Mammary epithelial cell (primary cell): ENCODE measurements at places on chromosomes 7 and 10. TPM values are rescaled to one million over a fixed set of nuclear protein-coding genes. Genes with fewer than 3 reads are reported as not detected.

The ATP5F1C gene
- 292 TPM for polyA plus RNA-seq

The CARD11 gene
- 3.1 TPM for polyA plus RNA-seq

The PNLIP gene
- polyA plus RNA-seq: not detected

DNA sequence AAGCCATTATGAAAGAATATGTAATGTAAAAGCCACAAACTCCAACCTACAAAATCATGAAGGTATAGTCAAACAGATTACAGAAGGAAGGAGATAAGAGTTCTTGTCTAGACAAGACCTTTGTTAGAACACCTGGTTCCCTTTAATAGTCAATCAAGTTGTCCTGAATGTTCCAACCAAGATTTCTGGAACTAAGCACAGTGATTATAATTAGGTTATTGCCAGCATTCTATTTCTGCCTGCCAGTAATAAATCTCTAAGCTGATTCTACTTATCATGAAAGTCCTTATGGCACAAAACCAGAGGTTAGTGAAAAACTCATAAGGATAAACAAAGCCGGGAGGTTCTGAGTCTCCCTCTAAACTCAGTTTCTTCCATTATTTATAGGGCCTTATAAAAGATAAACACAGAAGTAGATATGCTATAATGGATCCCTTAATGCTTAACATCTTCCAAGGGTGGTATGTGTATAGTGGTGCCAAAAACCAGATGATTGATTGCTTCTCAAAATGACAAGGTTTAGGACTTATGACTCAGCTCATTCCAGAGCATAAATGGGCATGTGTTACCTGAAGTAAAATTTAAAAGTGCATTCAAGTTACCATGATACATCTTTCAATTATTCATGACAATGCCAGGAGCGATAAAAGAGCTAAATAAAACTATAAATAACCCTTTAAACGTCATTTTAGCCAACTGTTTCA lies 237.2 kb downstream of the CSTF2T start:
- no peak for DNase-seq

The ADCY1 gene
- polyA plus RNA-seq: 4.2 TPM

The PLAC9 gene
- 0.10 TPM for polyA plus RNA-seq

The CBX3 gene
- polyA plus RNA-seq: 77.3 TPM

The FAM185A gene
- 4.5 TPM for polyA plus RNA-seq

DNA sequence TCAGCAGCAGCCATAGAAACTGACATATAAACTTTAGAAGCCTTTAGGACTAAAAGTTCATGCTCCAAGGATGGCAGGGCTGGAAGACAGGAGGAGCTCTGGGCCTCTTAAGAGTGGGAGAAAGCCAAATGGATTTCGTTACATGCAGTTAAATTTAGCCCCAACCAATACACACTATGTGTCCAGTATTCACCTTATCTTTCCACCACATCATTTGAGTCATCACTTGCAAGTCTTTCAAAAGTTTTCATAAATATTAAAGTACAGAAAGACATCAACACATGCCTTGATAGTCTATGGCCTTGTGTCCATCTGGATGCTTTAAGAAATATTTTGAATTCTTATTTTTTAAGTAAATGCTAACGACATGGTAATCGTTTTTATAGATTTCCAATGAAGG lies 392.4 kb upstream of the LRRN3 start:
- no peak for DNase-seq

The CHST3 gene
- polyA plus RNA-seq: 18.1 TPM

DNA sequence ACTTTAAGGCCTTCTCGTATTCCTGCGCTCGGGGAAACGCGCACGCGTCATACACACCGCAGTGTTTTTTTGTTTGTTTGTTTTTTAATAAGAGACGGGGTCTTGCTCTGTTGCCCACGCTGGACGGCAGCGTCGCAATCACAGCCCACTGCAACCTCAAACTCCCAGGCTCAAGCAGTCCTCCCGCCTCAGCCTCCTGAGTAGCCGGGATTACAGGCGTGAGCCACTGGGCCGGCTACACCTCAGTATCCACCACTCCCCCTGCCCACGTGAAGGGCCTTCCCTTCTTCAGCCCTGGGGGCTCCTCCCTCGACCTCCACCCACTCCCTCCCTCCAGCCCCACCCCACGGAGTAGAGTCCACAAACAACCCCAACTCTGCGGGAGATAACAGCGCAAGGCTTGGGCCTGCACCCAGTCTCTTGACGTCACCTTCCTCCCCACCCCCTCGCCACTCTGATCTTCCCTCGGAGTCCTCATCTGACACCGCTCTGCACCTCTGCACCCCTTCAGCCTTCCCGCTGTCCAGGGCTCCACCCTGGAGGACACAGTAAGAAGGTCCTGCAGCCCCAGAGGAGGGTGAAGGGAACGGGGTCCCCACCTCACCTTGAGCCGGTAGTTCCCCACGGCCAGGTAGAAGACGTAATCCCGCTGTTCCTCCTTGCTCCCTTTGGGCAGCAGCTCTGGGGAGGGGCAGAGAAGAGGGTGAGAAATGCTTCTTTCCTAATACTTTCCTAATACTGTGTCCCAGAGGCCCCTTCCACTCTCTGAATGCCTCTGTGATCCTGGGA lies 2.8 kb upstream of the CLDN15 start:
- DNase-seq: no peak

DNA sequence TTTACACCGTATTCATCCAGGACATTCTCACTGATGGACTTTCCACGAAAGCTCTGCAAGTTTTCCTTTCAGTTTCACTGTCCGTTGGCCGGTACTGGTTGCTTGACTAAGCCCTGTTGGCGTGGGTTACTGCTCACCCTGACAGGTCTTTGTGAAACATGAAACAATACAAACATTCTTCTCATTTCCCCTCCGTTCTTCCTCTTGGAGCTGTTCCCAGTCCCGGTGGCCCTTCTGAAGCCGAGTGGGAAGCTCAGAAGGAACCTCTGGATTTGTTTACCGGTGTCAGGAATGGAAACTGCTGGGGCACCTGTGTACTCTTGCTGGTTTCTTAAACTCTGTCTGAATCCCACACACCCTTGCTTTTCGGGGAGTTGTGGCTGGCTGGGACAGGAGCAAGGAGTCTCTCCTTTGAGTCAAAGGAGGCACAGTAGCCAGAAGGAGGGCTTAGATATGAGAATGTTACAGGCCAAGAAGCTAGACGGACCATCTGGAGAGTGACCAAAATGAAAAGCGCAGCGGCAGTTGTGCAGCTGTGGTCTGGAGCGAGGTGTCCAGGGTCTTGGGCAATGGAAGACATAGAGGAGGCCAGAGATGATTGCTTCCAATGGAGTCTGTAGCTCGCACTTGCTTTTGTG lies 45.7 kb downstream of the LYZL2 start:
- DNase-seq: peak; percentile 94

The GDF10 gene
- polyA plus RNA-seq: not detected

DNA sequence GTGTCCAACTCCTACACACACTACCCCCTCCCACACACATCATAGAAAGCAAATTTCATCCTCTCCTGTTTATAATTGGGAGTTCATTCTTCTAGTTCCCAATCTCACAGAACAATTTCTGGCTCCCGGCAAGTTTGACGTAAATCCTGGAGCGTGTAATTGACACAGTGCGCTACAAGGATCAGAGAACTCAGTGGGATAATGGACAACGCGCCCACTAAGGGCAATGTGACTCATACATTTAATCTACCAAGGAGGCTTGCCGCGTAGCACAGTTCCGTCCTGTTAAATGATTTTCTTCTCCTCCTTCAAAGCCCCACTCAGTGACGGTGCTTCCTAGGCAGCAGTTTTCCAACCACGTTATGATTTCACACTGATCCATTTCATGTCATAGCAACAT lies 277.6 kb downstream of the SFMBT2 start:
- no peak for DNase-seq

GRCh38 chr10:96719850-96720421 lies 378 bp downstream of the PIK3AP1 start:
- no peak for DNase-seq

The CASD1 gene
- 3.1 TPM for polyA plus RNA-seq

GRCh38 chr10:93211991-93212390 lies 138.3 kb downstream of the CYP26A1 start:
- no peak for DNase-seq

- DNase-seq: peak; percentile 28
These were observed 128.7 kb downstream of the ETV1 start for GRCh38 chr7:13860734-13861133.

DNA sequence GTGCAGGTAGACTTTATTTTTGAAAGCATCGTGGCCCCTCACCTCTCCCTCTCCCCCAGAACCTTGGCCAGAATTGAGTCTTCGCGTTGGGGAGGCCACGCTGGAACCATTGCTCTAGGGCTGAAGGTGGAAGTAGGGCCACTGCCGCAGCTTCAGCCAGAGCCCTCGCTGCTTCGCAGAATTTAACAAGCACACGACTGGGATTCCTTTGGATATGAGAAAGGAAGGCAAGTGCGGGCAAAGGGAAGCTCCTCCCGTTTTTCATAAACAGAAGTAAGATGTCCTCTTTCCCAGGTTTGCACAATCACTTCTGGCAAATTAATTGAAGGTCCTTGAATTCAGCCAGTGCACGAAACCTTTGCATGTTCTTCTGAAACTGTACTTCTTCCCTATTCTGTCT lies 168.1 kb downstream of the CCDC3 start:
- DNase-seq: peak; percentile 35

The NKX1-2 gene
- polyA plus RNA-seq: 3.4 TPM

DNA sequence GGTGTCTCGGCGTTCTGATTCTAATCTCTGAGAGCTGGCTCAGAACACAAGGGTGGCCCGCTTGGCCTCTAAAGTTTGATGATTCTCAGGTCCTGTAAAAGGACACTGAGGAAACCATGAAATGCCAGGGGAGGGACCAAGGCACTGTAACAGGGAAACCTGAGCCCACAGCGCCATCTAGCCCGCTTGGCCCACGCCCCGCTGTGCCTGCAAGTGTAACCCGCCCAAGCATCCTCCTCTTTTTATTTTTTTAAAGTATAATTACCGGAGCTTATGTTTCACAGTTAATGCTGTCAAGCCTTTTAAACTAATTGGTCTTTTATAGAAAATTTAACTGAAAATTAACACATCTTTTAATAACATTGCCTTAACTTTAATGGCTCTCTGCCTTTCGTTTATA lies 734.7 kb downstream of the KCNMA1 start:
- no peak for DNase-seq

DNA sequence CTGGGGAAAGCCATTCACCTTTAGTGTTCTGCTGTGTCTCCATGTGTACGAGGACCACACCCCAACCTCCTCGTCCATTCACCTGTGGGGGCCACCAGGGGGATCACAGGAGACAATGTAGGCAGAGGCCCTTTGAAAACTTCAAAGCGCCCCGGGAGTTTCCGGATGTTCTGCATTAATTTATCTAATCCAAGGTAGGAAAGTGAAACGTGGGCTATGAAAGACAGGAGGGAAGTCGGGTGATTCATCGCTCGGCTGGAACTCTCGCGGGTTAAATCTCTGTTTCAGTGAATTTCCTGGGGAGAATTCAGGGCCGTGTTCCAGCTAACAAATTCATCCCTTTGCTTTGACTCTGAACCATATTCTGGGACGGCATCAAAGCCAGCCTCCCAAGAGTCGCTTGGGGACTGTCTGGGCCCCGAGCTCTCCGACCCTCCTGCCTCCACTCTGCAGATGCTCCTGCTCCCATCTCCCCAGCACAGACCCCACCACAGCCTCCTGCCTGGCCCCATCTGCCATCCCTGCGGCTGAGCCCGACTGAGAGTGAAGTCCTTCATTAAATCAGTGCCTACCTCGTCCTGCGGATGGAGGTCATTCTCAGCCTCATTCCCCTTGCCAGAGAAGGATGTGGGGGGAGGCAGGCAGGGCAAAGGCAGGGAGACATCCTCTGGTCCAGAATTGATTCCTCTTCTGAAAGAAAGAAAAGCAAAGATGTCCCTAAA lies 114.1 kb upstream of the CARD11 start:
- DNase-seq: no peak

GRCh38 chr7:141288626-141289025 lies 214.8 kb downstream of the TMEM178B start:
- no peak for DNase-seq

- DNase-seq: no peak
These were observed 92.4 kb downstream of the CPED1 start for GRCh38 chr7:121080913-121081326.

The LAMB4 gene
- polyA plus RNA-seq: 0.27 TPM

- DNase-seq: no peak
These were observed 142.7 kb downstream of the ADARB2 start for GRCh38 chr10:1594372-1595241.

DNA sequence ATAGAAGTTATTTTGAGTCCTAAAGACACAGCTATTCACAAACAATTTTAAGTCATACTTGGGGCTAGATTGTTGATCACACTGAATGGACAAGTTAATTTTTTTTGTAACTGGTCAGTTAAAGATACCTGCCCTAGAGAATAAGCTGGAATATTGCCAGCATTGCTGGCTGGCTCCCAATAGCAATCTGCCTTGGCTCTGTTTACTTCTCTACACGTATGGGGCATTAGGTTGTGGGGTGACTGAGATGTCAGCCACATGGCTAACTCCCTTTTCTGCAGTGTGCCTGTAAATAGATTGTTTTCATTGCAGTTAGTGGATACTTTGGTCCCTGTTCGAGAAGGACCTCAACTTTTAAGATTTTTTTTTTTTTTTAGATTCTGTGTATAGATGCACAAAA lies 128.2 kb downstream of the SEMA3E start:
- no peak for DNase-seq

The NRG3 gene
- polyA plus RNA-seq: not detected

The STAG3 gene
- 0.34 TPM for polyA plus RNA-seq

The SUGCT gene
- polyA plus RNA-seq: 72.6 TPM

The FGFBP3 gene
- polyA plus RNA-seq: 0.11 TPM

- DNase-seq: no peak
These were observed 20.2 kb downstream of the C10orf71 start for GRCh38 chr10:49319206-49319605.

DNA sequence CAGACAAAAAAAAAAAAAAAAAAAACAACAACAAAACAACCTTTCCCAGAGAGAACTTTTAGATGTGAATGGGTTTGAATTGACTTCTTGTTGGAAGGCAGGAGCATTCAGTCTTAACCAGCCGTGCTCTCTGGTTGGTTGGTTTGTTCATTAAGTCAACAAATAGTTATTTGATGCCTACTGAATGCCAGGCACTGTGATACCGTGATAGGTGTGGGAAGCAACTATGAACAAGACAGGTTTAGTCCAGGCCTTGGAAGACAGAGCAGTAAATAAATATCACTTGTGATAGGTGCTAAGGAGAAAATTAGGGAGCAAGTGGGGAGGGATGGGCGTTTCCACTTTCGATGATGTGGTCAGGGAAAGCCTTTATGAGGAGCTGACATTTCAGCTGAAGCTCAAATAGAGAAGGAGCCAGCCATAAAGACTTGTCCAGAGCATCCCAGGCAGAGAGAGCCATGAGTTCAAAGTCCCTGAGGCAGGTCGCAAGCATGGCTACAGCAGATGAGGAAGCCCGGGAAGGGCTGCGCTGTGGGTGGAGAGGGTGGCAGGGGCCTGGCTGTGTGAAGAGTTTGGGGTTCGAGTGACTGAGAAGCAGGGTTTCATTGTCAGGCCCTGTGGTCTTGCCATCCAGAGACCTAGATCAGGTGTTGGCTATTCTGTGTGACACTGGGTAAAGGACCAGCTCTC lies 8.0 kb downstream of the TSPAN15 start:
- no peak for DNase-seq
